ENCODE measurements at places on chromosomes 2 and 18. TPM values are rescaled to one million over a fixed set of nuclear protein-coding genes. Genes with fewer than 3 reads are reported as not detected.

XIRP2 gene
- not detected for total RNA-seq

ANKRD36B gene
- total RNA-seq = 24.6 TPM

PLCD4 gene
- total RNA-seq = 2.0 TPM

PIEZO2 gene
- 5.3 TPM for total RNA-seq

MREG gene
- total RNA-seq = 2.8 TPM

GTF2A1L gene
- 3.8 TPM for total RNA-seq

Data from smooth muscle cell of the pulmonary artery (primary cell).